ENCODE measurements at places on chromosomes 3 and 15.

DNA sequence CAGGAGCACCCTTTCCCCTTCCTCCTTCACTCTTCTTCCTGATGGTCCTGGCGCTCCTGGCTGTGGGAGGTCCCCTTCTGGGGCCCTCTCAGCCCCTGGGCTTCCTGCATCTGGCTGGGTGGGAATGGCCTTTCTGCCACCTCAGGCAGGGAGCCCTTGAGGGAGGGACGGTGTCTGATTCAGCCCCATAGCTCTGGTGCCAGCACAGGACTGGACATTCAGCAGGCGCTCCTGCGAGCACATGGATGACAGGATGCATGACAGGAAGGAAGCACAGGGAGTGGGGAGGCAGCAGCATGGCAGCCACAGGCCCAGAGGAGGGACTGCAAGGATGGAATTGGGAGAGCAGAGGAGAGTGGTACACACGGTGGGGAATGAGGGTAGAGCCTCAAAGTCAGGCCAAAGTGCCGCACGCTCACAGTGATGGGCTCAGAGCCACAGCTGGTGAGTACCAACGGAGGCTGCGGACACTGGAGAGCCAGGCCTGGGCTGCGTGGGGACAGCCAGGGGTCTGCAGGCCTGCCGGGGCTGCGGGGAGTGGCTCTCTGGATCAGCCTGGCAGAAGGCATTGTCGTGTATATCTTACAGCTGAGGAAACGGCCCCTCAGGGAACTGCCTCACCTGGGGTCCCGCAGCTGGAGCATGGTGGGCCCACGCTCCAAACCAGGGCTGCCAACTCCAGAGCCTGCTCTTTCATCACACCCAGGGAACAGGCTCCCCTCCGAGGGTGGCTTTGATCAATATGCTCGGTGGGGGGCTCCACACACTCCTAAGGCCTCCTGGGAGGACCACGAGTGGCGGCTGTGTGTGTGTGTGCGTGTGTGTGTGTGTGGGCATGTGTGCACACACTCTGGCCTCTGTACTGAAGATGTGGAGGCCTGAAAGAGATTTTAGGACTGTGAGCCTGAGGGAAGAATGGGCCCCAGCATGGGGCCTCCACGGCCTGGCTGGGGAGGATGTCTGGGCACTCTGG lies 51.4 kb upstream of the CTSH start:
- DNase-seq, result peak; percentile 25

- no peak for DNase-seq
Observed at GRCh38 chr3:151452841-151453240, 8.0 kb downstream of the IGSF10 start.

- DNase-seq, result no peak
Observed at GRCh38 chr3:61750766-61751165, 189.4 kb downstream of the PTPRG start.

DNA sequence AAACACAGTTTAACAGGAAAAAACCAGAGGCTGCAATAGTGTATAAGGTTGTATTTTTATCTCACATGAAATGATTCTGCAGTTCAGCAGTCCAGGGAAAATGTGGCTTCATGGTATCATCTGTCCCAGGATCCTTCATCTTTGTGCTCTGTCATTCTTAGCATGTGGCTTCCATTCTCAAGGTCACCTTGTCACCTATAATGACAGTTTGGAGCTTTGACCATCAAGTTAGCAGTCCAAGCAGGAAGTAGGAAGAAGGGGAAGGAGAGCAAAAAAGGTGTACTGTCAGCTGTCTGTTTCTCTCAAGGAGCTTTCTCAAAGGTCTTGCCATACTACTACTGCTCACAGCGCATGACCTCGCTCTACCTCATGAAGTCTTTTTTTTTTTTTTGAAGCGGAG lies 58.6 kb upstream of the CRTC3 start:
- DNase-seq, result no peak

GRCh38 chr15:34366271-34367065 lies 528 bp downstream of the LPCAT4 start:
- peak; percentile 40 for DNase-seq

- DNase-seq, result peak; percentile 16
Observed at GRCh38 chr3:50254577-50255250, 14.2 kb upstream of the SEMA3B start.

DNA sequence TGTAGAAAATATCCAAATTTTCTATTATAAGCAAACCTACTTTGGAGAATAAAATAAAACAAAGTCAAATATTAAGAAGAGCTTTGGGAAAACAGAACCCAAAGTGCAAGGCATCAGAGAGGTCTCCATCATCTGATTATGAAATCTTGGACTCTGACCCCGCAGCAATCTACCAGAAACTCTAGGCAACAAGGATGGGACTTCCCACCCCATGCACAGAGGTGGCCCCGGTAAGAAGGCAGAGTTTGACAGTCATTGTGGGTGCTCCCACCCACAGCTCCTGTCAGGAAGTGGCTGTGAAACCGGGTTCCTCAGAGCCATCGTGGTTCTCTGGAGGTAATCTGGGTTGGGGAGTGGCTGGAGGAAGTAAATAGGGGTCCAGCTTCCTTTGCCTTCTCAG lies 37.0 kb upstream of the TJP1 start:
- DNase-seq, result no peak

GRCh38 chr3:182214416-182214815 lies 502.7 kb downstream of the SOX2 start:
- no peak for DNase-seq

DNA sequence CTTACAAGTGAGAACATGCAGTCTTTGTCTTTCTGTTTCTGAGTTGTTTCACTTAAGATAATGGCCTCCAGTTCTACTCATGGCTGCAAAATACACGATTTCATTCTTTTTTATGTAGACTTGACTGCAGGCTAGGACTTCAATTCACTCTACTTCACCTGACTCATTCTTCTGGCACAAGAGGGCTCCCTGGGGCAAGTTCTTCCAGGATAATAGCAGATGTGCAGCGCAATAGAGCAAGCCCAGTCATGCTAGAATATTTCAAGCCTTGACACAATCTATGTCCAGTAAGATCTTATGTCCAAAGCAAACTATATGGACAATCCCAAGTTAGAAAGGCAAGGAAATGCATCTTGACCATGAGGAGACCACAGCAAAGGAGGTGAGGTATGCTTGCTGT lies 211.7 kb upstream of the GADL1 start:
- no peak for DNase-seq

DNA sequence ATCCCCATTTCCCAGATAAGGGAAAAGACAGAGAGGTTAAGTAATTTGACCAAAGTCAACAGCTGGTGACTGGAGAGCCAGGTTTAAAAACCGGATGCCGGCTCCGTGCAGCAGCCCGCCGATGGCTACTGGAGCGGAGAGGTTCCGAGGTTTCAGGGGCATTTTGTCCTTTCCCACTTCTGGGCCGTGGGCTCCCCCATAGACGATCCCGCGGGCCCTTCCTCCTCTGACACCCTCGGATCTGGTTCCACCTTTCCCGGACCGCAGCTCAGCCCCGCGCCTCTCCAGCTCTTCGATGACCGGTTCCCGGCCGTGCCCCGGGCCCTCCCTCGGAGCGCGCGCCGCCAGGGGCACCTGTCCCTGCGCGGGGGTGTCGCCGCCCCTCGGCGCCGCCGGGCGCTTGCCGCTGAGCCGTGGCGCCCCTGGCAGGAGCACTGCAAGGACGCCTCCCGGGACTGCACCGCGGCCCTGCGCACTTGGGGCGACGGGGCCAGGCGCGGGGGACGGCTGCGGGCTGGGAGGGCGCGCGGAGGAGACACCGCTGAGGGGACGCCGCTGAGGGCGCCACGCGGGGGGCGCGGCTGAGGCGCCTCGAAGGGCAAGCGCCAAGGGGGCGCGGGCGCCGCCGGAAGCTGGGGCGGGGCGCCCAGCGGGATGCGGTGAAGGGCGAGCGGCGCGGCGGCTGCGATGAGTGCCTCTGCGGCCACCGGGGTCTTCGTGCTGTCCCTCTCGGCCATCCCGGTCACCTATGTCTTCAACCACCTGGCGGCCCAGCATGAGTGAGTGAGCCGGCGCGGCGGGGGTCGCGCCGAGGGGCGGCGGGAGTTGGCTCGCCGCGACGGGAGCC lies at the start of gene TM6SF1:
Gene TM6SF1, plus strand, starts transcription at position 652 of the 847 bp plus-strand sequence. Its CDS starts 36 bp downstream, at position 688.
- peak; percentile 42 for DNase-seq

GRCh38 chr3:128991355-128991895 lies 2.5 kb downstream of the CFAP92 start:
- no peak for DNase-seq

DNA sequence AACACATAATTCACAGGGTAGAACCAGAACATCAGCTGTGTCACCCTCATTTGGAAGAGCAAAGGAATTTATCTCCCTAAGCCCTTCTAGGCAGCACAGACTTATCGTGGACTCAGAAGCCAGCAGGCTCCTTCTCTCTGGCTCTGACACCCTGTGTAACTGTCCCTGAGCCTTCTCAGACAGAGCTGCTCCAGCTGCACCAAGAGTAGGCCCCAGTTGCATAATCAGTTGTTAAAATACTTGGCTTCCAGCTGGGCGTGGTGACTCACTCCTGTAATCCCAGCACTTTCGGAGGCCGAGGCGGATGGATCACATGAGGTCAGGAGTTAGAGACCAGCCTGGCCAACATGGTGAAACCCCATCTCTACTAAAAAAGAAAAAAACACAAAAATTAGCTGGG lies 49.4 kb upstream of the ACVR2B start:
- DNase-seq, result no peak

- no peak for DNase-seq
Observed at GRCh38 chr3:178537122-178537705, 978 bp downstream of the KCNMB2 start.

DNA sequence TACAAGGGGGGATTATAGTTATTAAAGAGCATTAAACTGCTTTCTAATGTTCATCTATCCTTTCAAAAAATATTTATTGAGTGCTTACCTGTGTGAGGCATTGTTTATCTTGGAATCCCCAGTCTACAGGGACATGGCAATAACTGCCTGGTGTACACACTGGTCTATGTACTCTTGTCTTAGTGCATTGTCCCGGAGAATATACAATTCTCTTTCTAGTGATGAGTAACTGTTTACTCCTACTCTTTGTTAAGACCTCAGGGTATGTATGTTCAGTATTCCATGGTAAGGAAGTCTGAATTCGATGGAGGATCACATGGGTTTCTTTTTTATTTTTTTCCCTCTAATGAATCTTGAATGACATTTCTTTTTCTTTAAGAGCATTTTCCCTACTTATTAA lies 772.4 kb upstream of the NR2F2 start:
- no peak for DNase-seq

GRCh38 chr3:194849166-194849875 lies 163.6 kb downstream of the FAM43A start:
- DNase-seq, result no peak

DNA sequence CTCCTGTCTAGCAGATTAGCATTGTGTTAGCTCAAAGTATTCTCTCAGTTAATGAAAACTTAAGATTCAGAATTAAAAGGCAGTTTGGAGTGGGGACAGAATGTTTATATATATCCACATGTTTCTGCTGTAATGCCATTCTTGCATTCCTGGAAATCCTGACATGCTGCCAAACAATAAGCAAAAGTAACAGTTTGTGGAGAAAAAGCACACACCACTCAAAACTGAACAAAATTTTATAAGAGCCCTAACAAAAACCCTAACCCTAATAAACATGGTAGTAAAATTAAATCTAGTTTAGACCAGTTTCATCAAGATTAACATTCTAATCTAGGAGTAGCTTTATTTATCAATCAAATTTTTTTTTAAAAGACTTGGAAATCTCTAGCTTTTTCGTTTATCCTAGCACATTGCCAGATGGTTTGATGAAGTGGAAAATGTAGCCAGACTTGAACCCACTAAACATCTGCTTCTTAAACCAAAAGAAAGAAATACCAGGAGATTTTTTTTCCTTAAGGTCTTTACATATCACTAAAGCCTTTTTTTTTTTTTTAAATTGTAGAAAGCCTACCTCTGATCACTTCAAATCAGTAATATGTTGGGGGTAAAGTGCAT lies 3.7 kb downstream of the TCAIM start:
- no peak for DNase-seq

GRCh38 chr15:50328116-50328515 lies 26.9 kb downstream of the GABPB1 start:
- DNase-seq, result no peak

DNA sequence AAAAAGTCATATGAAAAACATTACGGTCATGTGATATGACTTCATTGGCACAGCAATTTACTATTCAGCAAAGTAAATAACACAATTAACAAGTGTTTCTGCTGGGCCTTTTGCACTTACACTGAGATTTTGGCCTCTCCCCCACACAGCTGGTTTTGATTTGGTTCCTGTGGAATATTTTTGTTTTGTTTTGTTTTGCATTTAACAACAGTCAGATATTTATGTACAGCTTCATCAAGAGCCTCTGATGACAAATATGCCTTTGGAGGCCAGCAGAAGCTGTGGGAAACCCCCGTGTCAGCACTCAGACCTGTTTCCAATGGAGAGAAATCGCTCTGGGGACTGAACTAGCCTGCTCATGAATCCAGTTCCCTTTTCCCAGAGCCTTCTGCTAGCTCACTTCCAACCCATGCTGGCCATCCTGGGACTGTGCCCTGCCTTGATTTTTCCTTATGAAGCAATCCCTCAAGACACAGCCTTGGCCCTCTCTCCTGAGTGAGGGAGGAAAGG lies 161.9 kb downstream of the ATG7 start:
- no peak for DNase-seq

DNA sequence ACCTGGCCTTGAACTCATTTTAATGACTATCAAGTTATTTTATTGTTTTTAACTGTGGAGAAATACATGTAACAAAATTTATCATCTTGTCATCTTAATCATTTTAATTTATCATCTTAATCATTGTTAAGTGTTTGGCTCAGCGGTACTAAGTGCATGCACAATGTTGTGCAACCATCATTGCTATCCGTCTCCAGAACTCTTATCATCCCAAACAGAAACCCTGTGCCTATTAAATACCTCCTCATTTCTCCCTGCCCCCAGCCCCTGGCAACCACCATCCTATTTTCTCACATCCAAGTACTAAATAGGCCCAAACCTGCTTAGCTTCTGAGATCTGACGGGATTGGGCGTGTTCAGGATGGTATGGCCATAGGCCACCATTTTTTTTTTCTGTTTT lies 51.5 kb upstream of the UBP1 start:
- no peak for DNase-seq

GRCh38 chr3:55537129-55537528 lies 50.0 kb upstream of the WNT5A start:
- no peak for DNase-seq

GRCh38 chr3:86929046-86929445 lies 61.9 kb downstream of the VGLL3 start:
- no peak for DNase-seq

- DNase-seq, result no peak
Observed at GRCh38 chr3:172258624-172259023, 189.6 kb downstream of the GHSR start.

Measured in endothelial cell (in vitro differentiated cells).